ENCODE measurements at places on chromosomes 1 and 21.
A peak's percentile ranks its signal among the peaks of the same experiment; 100 is the strongest.

DNA sequence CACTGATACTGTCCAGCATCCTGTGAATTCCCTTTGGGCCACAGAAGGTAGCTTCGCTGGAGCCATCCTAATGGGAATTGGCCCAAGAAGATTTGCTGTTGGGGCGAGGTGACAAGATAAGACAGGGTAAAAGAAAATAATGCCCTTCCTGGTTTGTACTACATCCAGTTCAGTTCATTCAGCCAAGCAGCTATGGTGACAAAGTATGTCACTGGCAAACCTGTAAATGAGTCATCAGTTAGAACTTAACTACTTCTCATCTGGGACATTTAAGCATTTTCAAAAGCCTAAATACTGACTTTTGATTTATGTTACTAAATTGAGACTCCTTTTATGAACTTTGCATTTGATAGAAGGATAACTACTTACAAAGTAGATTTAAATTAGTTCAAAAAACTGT is 54.2 kb downstream of the WDR64 start:
- DNase-seq = peak; percentile 47

DNA sequence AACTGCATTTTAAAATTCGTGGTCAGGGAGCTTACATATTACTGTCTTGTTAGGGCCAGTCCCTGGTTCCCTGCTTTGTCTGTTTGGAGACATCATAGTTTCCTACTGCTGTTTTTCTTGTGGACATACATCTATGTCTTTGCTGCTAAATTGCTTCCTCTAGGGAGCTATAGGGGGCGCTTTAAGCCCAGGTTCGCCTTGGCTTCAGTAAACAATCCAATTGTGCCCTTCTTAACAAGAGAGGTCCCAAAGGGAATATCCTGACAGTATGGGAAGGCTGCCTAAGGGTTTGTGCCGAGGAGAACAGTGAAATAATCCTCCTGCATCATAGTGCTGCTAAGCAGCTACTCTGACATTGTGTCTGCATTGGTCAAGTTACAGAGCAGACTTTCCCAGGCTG is 112.5 kb downstream of the USH2A start:
- DNase-seq = peak; percentile 72

DNA sequence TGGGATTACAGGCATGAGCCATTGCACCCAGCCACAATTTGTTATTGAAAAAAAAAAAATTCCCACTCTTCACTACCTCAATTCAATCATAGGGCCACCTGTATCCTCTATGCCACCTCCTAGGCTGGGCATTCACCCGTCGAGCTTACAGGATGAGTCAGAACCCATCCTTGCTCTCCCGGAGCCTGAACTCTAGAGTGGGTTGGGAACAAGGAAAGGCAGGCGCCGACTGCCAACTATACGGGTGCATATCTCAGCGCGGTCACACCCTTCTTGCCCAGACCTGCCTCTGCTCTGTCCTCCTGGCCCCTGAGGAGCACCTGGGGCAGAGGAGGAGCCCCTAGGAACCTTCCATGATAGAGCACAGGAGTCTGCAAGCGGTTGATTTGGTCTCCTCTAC is 21.4 kb upstream of the LBR start:
- peak; percentile 98 for DNase-seq

DNA sequence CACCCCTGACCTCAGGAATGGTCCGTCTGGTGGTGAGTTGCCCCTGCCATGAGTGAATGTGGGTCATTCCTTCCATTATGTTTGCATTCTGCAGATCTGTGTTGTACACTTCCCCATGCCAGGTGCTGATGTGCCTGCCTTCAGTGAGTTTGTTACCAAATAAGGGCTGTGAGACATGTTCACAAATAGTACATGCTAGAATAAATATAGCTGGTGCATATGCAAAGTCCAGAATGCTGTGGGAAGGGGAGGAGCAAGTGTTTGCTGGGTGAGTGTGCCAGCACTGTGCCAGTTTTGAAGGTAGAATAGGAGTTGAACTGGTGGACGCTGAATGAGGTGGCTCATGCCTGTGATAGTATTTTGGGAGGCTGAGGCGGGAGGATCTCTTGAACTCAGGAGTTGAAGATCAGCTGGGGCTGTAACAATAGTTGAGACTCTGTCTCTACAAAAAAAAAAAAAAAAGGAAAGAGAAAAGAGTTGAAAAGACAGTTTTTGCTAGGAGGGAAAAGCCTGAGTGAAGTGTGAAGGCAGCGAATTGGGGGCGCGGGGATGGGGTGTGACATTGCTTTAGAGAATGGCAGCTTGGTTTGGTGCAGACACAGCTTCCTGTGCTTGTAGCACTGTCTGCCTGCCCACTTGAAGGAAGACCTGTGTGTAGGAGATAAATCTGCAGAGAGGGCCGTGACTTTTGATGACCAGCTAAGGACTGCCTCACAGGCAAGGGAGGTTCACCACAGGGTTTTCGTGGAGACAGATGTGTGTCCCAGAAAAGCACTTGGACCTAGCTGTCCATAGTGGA is 61.1 kb downstream of the LGR6 start:
- DNase-seq = peak; percentile 33

DNA sequence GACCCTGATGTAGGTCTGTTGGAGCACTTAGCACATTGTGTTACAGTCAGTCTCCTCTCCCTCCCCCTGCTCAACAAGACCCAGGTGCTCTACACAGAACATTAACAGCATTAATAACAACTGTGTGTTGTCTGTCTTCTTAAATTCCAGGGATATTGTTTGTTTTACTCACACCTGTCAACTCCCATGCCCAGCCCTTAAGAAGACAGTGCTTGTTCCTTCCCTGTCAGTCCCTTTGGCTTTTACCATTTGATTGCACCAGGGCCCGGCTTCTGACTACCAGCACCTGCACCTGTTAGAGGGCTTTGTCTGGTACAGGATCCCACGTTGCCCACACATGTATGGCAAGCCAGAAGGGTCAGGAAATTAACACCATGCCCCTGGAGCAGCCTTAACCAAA is 11.7 kb downstream of the RIMKLA start:
- peak; percentile 9 for DNase-seq

- DNase-seq = no peak
Observed at GRCh38 chr1:160807738-160808137, 11.8 kb downstream of the LY9 start.

GRCh38 chr1:56396581-56396980 is 182.8 kb downstream of the PLPP3 start:
- no peak for DNase-seq

GRCh38 chr1:94846308-94846707 is 26.2 kb downstream of the SLC44A3 start:
- DNase-seq = no peak

DNA sequence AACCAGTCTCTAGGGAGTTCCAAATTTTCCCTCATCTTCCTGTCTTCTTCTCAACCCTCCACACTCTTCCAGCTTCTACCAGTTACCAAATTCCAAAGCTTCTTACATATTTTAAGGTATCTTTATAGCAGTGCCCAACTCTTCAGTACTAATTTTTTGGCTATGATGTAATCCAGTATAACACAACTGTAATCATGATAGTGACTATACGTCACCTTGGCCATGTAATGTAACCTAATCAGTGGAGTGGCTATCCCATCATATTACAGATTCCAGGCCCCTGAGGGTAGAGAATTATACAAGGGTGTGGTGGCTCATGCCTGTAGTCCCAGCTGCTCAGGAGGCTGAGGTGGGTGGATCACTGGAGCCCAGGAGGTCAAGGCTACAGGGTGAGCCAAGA is 143.2 kb downstream of the CLEC20A start:
- DNase-seq = no peak

GRCh38 chr1:173422456-173422976 is 54.6 kb upstream of the PRDX6 start:
- DNase-seq = no peak

GRCh38 chr1:229146647-229147046 is 124.3 kb upstream of the RAB4A start:
- no peak for DNase-seq

DNA sequence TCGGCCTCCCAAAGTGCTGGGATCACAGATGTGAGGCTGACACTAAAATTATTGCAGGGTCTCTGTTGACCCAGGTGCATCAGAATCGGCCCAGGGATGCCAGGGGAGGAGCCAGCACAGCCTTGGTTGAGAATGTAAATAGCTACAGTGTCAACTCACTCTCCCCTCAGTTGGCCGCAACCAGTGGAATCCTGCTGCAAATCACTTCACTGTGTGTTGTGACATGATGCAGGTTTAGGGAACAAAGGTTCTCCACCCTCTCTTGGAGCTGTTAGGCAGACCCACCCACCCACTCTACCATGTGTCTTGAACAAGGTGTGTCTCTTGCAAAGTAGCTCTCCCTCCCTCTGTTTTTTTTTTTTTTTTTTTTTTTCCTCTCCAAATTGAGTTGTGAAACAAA is 60.5 kb upstream of the SOD1 start:
- DNase-seq = no peak

- peak; percentile 42 for DNase-seq
Observed at GRCh38 chr1:22711591-22712501, 1.2 kb downstream of the EPHB2 start.
